Mammary microvascular endothelial cell (primary cell): ENCODE measurements at places on chromosomes 3 and 15. TPM values are rescaled to one million over a fixed set of nuclear protein-coding genes. Genes with fewer than 3 reads are reported as not detected.

SMCO1 gene
- not detected in 2 replicates for total RNA-seq

CCDC39 gene
- total RNA-seq = not detected in 2 replicates

HDC gene
- total RNA-seq = not detected in 2 replicates

TIPARP gene
- total RNA-seq = 43.3 and 43.6 TPM in 2 replicates

FSTL1 gene
- 244 and 258 TPM in 2 replicates for total RNA-seq

LTF gene
- total RNA-seq = 0.25 and 3.1 TPM in 2 replicates

ANAPC13 gene
- total RNA-seq = 56.0 and 63.4 TPM in 2 replicates

WDR93 gene
- total RNA-seq = not detected in 2 replicates

FEZF2 gene
- total RNA-seq = not detected in 2 replicates

GABRR3 gene
- not detected in 2 replicates for total RNA-seq

C2CD4B gene
- 33.0 and 43.0 TPM in 2 replicates for total RNA-seq

CHD2 gene
- total RNA-seq = 28.8 and 30.0 TPM in 2 replicates

GOLGA8Q gene
- total RNA-seq = not detected in 2 replicates

GABRB3 gene
- not detected in 2 replicates for total RNA-seq

ERC2 gene
- 0.05 and 0.13 TPM in 2 replicates for total RNA-seq

TMEM40 gene
- total RNA-seq = not detected in 2 replicates

STAB1 gene
- 149 and 154 TPM in 2 replicates for total RNA-seq

GOLGA8S gene
- 0.07 TPM in 1 of 2 replicates, not detected in the other for total RNA-seq

ADIPOQ gene
- total RNA-seq = not detected in 2 replicates

TNNC1 gene
- total RNA-seq = not detected in 2 replicates

RGMA gene
- total RNA-seq = not detected in 2 replicates

HESX1 gene
- total RNA-seq = 0.94 TPM in 1 of 2 replicates, not detected in the other

SEMA3F gene
- 160 and 166 TPM in 2 replicates for total RNA-seq

CPLX3 gene
- total RNA-seq = not detected in 2 replicates

LTK gene
- 0.10 and 0.73 TPM in 2 replicates for total RNA-seq

CD200 gene
- total RNA-seq = 1.4 and 1.7 TPM in 2 replicates

MESP2 gene
- not detected in 2 replicates for total RNA-seq

ITGB5 gene
- 190 and 217 TPM in 2 replicates for total RNA-seq

UROC1 gene
- not detected in 2 replicates for total RNA-seq

TMEM207 gene
- total RNA-seq = not detected in 2 replicates

CCDC54 gene
- total RNA-seq = not detected in 2 replicates

PLCH1 gene
- total RNA-seq = not detected in 2 replicates

ISLR2 gene
- 0.13 TPM in 1 of 2 replicates, not detected in the other for total RNA-seq
